Smooth muscle cell of the coronary artery (primary cell): ENCODE measurements at places on chromosomes 1 and 21. TPM values are rescaled to one million over a fixed set of nuclear protein-coding genes. Genes with fewer than 3 reads are reported as not detected.

OLIG1 gene
- total RNA-seq, result not detected in 2 replicates

FAM72C gene
- total RNA-seq, result 0.12 and 0.23 TPM in 2 replicates

SCCPDH gene
- 33.0 and 33.2 TPM in 2 replicates for total RNA-seq

TEKT2 gene
- 0.38 TPM in 1 of 2 replicates, not detected in the other for total RNA-seq

SNX7 gene
- 41.9 and 81.5 TPM in 2 replicates for total RNA-seq

KIF2C gene
- 1.8 and 10.5 TPM in 2 replicates for total RNA-seq

TMEM61 gene
- total RNA-seq, result not detected in 2 replicates

TFF3 gene
- 0.47 TPM in 1 of 2 replicates, not detected in the other for total RNA-seq

ENTREP3 gene
- 2.5 and 3.6 TPM in 2 replicates for total RNA-seq

PTPRU gene
- 7.2 and 45.0 TPM in 2 replicates for total RNA-seq

UBL4B gene
- total RNA-seq, result not detected in 2 replicates

LYST gene
- total RNA-seq, result 10.4 and 31.7 TPM in 2 replicates

EXTL1 gene
- 0.15 and 0.23 TPM in 2 replicates for total RNA-seq

SLC25A34 gene
- total RNA-seq, result 0.30 and 0.47 TPM in 2 replicates

IL20 gene
- not detected in 2 replicates for total RNA-seq

KLHL20 gene
- total RNA-seq, result 29.5 and 32.4 TPM in 2 replicates

RALGPS2 gene
- 7.2 and 26.2 TPM in 2 replicates for total RNA-seq

SPATC1L gene
- 1.4 and 5.8 TPM in 2 replicates for total RNA-seq

C1orf87 gene
- not detected in 2 replicates for total RNA-seq

S100B gene
- 0.38 and 0.59 TPM in 2 replicates for total RNA-seq

CD46 gene
- 63.4 and 106 TPM in 2 replicates for total RNA-seq

RBP7 gene
- total RNA-seq, result 1.9 TPM in 1 of 2 replicates, not detected in the other

C1orf185 gene
- not detected in 2 replicates for total RNA-seq

ADAMTS5 gene
- 0.08 and 8.1 TPM in 2 replicates for total RNA-seq

TRMT1L gene
- total RNA-seq, result 14.2 and 23.5 TPM in 2 replicates

HIVEP3 gene
- 0.94 and 3.8 TPM in 2 replicates for total RNA-seq

GNAT2 gene
- 0.38 TPM in 1 of 2 replicates, not detected in the other for total RNA-seq

TEDDM1 gene
- not detected in 2 replicates for total RNA-seq

GRHL3 gene
- total RNA-seq, result not detected in 2 replicates

LGALS8 gene
- total RNA-seq, result 33.1 and 50.1 TPM in 2 replicates
